Activated naive CD8-positive, alpha-beta T cell treated with anti-CD3 and anti-CD28 coated beads, Interleukin-2, amount 50 U/mL, for 16 hours (primary cell): ENCODE measurements at places on chromosomes 3 and 15.

DNA sequence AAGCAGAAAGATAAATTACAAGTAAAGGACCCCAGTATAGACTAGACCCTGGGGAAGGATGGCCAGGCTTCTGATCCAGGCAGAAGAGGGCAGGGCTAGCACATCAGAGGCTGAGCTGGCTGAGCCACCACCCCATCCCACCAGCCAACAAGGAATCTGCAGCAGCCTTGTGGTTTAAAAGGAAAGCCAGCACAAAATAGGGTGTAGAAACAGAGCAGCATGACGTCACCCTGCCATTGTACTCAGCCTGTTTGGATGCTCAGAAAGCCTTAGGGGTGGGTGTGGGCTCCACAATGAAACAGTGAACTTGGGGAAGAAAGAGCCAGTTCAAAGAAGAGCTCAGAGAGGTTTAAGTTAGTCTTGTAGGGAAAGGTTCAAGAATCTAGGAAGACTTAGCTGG, 28.2 kb downstream of the DUOX1 start:
- DNase-seq = no peak

GRCh38 chr15:74543583-74543982, 2.6 kb downstream of the ARID3B start:
- DNase-seq = no peak

GRCh38 chr3:168073842-168074605, 21.7 kb downstream of the GOLIM4 start:
- no peak for DNase-seq

GRCh38 chr3:160009525-160009924, 20.9 kb downstream of the IL12A start:
- DNase-seq = no peak

DNA sequence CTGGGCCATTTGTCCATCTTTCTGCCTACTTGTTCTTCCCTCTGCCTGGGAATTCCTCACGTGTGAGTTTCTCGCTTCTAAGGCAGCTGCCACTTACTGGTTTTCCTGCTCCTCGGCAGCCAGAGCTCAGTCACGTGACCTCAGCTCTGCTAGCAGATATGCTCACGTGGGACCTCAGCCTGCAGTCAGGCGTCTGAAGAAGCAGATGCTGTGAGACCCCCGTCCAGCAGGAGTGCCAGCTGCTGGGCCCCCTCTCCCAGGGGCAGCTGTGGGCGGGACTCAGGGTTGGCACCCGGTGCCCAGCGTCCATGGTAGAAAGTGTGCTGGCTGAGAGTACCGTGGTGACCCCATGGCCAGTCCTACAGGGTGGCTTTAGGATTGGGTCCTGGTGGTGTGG, 161.3 kb upstream of the TLE3 start:
- DNase-seq = no peak

DNA sequence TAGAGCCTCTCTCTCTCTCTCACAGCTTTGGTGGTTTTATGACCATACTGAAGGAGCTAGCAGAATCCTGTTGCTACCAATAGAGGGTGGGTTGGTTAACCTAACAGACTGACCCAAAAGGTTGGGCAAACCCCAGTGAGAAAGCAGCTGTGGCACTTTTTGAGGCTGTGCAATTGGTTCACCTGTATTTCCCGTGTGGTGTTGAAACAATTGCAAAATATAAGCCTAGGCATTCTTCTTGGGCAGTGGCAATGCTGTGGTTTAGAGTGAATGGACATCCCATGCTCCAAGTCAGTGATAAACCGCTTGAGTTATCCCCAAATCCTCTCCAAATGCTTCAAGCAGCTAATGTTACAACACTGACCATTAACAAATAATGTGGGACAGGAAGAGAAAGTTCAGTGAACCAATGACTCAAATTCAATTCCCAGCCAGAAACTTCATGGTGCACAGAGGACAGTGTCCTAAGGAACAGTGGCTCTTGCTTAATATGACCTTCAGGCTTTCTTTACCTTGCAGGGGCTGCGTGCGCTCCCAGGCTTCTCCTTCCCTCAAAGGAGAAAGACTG, 261.9 kb upstream of the ICE2 start:
- no peak for DNase-seq

GRCh38 chr3:30598668-30599545, 7.5 kb upstream of the TGFBR2 start:
- no peak for DNase-seq

DNA sequence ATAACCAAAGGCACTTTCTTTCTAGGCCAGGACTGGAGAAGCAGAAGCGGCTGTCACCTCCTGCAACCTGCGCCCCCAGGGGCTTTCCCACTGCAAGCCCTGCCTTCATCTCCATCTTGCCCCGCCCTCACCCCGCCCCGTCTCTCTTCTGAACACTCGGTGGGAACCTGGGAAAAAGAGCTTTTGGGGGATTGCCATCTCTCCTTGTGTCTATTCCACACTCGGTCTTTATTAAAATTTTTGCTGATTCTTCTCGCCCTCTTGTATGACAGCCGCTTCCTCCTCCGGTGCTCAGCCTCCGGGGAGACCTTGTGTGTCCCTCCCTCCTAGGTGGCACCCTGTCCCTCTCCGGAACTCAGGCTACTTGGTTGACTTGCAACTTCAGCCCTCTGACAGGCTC, 41.9 kb upstream of the SPESP1 start:
- DNase-seq = no peak

DNA sequence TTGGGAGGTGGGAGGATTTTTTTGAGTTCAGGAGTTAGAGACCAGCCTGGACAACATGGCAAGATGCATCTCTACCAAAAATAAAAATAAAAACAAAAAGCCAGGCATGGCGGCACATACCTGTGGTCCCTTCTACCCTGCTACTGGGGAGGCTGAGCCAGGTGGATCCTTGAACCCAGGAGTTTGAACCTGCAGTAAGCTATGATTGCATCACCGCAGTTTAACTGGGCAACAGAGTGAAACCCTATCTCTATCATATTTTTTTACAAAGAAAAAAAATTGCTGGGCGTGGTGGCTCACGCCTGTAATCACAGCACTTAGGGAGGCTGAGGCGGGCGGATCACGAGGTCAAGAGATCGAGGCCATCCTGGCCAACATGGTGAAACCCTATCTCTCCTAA, 35.8 kb upstream of the RPN1 start:
- DNase-seq = no peak

DNA sequence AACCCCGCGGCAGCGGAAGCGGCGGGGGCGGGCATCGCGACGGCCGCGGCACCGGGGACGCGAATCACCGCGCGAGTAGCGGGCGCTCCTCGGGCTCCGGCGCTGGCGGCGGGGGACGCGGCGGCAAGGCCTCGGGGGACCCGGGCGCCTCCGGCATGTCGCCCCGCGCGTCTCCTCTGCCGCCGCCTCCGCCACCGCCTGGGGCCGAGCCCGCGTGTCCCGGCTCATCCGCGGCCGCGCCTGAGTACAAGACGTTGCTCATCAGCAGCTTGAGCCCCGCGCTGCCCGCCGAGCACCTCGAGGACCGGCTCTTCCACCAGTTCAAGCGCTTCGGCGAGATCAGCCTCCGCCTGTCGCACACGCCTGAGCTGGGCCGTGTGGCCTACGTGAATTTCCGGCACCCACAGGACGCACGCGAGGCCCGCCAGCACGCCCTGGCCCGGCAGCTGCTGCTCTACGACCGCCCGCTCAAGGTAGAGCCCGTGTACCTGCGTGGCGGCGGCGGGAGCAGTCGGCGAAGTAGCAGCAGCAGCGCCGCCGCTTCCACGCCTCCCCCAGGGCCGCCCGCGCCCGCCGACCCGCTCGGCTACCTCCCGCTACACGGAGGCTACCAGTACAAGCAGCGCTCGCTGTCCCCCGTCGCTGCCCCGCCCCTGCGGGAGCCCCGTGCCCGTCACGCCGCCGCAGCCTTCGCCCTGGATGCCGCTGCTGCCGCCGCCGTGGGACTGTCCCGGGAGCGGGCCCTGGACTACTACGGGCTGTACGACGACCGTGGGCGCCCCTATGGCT, 675 bp downstream of the RBM15B start:
- no peak for DNase-seq

GRCh38 chr15:99708563-99708962, 24.7 kb downstream of the LYSMD4 start:
- DNase-seq = no peak

DNA sequence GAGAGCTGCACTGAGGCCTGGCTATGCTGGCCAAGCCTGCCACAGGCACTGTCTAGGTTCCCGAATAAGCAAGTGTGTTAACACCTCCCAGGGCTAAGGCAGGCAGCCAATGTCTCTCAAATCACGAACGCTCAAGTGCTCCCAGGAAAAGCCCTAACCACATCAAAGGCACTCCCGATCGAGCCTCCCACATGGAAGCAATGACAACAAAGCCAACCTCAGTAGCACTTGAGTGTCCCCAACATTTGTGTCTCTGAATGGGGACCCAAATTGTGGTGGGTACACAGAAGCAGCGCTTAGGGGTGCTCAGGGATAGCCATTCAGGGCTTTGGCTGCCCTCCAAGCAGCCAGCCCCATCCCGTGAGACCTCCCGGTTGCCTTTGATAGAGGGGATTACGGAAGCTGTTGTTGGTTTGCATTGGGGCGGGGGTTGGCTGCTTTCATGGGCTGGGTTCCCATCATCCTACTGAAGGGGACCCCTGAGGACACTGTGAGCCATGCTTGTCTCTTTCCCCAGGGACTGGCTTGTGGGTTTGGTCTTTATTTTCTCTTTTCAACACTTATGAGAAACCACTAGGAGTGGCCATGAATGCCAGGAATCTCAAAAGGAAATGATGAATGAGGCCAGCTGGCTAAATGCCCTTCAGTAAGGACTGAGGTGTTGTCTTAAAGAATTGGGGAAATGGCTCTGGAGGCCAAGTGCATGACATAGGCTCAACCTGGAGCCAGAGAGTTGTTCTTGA, 234.1 kb upstream of the FEZF2 start:
- DNase-seq = no peak

- DNase-seq = no peak
These were observed 36.0 kb downstream of the CCDC54 start for GRCh38 chr3:107413264-107413663.

DNA sequence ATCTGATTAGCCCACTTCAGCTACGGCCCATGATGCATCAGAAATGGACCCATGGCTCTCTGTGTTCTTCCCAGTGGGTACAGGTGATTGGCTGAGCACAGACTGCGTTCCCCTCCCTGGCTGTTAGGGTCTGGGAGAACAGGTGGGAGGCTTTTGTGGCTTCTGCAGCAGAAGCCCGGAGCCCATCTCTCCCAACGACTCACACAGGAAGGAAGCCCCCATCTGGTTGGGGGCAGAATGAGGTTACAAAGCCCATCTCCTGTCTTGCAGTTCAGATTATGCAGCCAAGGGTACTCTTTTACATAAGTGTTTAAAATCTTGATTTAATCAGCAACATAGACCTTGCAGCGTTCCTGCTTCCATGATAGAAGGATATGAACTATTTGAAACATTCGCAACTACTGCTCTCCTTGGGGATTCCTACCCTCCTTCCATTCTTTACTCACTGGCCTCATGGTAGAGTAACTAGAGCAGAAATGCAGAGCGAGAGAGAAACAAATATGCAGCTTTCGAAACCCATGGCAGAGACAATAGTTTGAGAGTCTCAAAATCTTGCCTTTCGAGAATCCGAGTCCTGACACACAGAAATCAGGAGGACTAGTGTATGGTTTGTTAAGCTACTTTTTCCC, 291.3 kb downstream of the TLE3 start:
- no peak for DNase-seq

GRCh38 chr3:7999384-7999783, 502.2 kb upstream of the LMCD1 start:
- no peak for DNase-seq

DNA sequence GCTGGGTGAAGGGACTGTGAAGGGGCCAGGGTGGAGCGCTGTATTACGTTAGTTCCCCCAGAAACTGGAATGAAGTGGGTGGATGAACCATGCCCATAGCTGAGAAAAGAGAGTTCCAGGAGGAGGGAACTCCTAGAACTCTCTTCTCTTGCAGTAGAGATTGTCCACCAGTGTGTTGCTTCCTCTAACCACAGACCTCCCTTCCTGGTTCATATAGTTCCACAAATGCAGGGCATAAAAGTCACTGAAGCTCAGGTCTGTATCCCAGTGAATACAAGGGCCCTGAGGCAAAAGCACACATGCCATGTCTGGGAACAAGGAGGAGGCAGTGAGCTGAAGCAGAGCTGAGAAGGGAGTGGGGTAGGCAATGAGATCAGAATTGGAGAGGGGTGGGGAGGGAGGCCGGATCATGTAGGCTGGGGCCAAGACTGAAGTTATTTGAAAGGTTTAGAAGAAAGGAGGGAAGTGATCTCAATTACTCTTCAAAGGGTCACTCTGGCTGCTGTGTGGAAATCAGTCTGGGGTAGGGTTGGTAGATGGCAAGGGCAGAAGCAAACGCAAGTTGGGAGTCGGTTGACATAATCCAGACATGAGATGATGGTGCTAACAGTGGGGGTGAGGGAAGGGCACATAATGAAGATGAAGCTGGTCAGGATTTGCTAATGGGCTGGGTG, 6.5 kb downstream of the A4GNT start:
- DNase-seq = no peak

DNA sequence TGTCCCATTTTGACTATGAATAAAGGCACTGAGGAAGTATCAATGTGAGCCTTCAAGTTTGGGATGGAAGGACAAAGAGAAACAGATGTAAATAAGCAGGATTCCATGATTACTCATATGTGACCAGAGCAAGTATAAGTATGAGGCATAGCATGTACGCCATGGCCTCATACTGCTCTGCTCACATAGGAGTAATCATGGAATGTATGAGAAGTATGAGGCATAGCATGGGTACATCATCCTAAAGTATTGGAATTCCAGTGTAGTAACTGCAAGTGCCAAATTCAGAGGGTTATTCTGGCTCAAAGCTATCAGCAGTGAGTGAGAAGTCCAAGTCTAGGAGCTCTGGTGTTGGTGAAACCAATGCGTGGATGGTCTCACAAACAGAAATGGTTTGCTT, 81.2 kb upstream of the WDR72 start:
- no peak for DNase-seq

- DNase-seq = no peak
These were observed 12.7 kb upstream of the TOPBP1 start for GRCh38 chr3:133674290-133674919.

DNA sequence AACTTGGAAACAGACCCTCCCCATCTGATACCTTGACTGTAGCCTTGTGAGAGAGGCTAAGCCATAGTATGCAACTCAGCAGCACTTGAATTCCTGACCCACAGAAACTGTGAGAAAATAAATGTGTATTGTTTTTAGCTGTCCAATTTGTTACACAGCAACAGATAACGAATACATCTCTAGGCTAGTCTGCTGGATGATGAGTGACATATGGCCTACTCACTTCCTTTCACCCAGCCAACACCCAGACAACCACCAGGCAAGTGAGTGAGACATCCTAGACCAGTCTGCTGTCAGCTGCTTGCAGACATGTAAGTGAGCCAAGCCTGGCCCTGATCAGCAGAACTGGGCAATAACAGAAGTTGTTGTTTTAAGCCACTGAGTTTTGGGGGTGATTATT, 19.2 kb upstream of the SMAD6 start:
- DNase-seq = no peak

GRCh38 chr3:189673535-189673934, 42.3 kb downstream of the TP63 start:
- DNase-seq = no peak

GRCh38 chr15:90336705-90337141, 15.4 kb upstream of the ZNF774 start:
- no peak for DNase-seq

- no peak for DNase-seq
These were observed 31.1 kb downstream of the NTRK3 start for GRCh38 chr15:88225461-88225860.
